ENCODE measurements at places on chromosomes 4 and X.

- no peak for DNase-seq
These were observed 119.2 kb downstream of the RAPGEF2 start for GRCh38 chr4:159222043-159222552.

DNA sequence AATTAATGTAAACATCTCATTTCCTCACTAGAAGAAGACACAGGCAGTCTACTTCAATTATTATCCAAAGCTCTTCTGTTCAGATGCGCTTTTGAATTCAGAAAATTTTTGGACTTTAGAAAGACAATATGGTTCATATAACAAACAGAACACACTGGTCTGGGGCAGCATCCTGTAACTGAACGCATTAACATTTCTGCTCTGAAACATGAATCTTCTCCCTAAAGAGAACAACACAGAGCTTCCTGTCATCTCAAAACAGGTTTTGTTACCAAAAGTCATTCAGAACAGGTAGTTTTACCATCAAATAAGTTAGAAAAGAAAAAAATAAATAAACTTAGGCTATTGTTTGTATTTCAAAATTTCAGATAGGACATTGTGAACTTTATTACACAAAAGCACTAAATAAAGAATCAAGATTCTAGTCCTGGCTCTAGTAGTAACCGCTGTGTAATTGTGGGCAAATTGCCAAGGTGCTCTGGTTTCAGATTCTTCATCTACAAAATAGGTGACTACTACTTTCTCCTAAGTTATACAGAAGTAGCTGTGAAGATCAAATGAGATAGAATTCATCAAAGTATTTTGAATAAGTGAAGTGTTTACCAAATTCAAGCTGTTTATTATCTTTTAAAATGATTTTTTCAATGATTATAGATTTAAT, 252.3 kb upstream of the RASGEF1B start:
- DNase-seq = no peak

DNA sequence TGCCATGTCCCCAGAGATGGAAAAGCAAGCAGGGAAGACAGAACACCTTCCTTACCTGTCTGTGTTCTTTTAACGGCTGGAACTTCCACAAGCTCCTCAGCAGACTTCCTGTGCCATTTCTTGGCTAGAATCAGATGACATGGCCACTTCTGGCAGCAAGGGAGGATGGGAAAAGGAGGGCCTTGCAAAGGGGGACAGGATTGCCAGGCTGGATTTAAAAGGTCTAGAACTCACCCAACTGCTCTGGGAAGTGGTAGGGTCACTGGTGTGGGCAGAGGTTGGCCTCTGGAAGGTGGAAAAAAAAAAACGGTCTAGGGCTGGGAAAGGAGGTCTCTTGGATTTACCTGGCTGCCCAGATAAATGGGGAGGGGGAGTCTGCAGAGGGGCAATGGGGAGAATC, 1.6 kb upstream of the USP11 start:
- no peak for DNase-seq

- no peak for DNase-seq
These were observed 5.5 kb downstream of the TCEAL9 start for GRCh38 chrX:103361798-103362197.

DNA sequence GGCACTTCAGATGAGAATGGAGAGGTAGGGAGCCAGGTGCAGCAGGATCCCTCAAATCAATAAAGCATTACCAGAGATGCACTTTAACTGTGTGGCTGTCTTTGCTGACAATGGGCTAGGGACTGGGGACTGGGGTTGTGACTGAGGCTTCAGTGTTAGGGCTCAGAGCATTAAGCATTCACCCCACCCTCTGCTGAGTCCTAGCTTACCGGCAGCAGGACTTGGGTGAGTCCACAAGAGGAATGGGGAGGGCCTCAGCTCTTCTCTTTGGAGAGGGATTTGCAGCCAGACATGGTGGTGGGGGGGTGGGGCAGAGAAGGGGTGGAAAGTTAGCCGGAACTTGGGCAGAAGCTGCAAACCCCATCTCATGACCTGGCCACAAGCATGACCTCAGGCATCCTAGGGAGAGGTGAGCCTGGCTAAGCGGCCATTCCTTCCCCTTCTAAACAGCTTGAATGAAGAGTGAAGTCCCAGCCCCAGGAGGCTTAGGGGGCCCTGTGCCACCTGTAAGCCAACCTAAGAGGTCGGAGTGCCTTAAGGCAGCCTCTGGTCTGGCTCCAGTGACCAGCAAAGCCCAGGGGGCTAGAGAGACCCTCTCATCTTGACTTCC, 78.4 kb downstream of the STARD8 start:
- DNase-seq = no peak

DNA sequence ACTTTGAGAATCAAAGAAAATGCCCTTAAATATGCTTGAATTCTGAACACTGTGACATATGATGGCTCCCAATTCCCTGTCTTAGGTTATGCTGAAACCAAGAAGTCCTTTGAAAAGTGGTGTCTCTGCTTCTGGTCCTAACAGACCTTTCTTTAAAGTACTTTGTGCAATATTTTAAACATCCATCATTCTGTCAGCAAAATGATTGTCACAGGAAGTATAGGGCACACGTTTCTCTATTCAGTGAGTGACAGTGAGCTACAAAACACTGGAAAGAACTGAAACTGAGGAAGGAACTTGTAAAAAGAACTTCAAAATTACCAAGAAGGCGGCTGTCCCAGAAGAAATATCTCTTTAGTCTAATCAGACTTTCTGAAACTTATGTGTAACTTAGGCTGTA, 12.2 kb upstream of the NUP54 start:
- DNase-seq = no peak

DNA sequence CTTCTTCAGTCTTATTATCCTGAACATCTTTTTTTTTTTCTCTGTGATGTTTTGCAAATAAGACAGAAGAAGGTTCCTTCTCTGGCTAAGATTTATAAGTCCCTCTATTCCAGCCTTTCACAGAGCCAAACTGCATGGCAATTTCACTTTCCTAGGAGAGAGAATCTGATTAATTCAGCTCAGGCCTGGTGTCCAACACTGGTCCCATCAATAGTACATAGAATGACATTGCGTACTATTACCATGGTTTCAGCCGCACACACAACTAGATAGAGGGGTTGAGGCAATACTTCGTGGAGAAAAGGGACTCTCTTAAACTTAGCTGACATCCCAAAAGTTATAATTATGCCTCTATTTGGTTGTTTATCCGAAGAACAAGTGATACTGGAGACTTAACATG, 18.5 kb downstream of the DCAF8L2 start:
- DNase-seq = no peak

- DNase-seq = peak; percentile 8
These were observed 35.9 kb downstream of the ANKRD17 start for GRCh38 chr4:73222466-73223257.

GRCh38 chr4:130233377-130234047, 1137.6 kb downstream of the C4orf33 start:
- no peak for DNase-seq

DNA sequence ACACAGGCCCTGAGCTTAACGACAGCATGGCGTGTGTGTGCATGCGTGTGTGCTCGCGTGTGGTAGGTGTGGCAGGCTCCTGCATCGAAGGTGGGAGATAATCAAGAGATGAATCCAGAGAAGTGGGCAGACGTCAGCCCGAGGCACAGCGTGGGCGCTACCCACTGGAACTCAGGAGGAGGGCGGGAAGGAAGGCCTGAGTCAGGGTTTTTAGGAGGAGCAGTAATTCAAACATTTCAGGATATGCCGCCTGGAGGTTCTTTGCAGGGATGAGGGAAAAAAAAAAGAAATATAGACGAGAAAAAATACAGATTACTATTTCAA, 66.3 kb upstream of the STX18 start:
- no peak for DNase-seq

DNA sequence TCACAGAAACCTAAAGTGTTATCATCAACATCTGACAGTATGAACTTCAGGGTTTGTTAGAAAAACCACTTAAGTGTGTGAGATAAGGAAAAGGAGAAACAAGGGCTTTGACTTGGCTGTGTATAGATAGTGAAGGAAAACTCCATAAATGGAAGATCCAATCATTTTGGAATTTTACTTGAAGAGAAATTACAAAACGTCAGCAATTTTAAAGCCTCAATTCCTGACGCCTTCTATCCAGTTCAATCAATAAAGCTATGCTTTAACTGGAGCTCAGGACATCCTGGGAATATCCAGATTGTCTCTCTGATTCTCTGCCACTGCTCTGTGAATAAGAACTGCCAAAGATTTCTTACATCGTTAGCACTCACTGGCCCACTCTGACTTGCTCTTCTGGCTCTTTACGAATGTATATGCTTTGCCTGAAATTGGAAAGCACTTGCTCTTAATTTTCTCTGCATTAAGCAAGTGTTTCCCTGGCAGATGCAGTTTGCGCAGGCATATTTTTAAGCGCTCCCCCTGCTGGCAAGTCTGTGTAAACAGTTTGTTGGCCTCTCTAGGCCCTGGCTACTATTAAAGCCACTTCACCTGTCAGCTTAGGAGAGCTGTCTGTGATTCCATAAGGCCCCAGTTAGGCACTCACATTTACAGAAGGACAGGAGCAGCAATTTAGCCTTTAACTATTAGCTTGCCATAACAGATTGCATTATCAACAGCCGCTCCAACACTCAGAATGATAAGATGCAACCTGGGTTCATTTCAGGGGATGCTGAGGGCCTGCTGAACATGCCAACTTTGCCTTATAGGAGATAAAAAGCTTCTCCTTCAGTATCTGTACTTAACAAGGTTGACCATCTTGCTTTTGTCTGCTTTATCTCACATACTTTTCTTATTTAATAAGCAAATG, 251.4 kb upstream of the DDX53 start:
- DNase-seq = no peak

- DNase-seq = peak; percentile 0
These were observed 3.0 kb downstream of the LINC00632 start for GRCh38 chrX:140712413-140713173.

DNA sequence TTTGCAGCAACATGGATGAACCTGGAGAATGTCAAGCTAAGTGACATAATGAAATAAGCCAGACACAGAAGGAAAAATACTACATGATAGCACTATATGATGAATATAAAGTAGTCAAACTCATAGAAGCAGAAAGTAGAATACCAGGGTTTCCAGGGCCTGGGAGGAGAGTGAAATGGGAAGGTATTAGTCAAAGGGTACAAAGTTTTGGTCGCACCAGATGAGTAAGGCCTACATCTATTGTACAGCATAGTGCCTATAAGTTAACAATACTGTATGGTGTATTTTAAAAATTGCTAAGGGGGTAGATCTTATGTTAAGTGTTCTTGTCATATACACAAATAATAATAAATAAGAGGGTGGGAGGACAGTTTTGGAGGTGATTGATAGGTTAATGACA, 41.5 kb downstream of the ENOX2 start:
- DNase-seq = no peak

DNA sequence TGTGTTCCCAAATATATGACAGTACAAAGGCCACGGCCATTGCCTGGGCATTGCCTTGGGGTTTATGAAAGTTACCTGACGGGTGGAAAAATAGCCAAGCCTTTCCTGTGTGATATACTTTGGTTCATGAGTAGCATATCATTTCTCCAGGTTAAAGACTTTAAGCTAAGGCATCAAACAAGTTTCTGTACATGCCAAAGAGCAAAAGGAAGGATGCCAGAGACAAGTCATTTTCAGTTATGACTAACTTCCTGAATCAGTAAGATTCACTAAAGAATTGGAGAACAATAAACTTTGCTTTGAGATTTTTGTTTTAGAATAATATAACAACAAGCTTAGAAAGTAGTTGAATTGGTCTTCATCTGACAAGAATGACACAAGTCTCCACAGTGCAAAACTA, 9.7 kb upstream of the GUF1 start:
- DNase-seq = no peak

DNA sequence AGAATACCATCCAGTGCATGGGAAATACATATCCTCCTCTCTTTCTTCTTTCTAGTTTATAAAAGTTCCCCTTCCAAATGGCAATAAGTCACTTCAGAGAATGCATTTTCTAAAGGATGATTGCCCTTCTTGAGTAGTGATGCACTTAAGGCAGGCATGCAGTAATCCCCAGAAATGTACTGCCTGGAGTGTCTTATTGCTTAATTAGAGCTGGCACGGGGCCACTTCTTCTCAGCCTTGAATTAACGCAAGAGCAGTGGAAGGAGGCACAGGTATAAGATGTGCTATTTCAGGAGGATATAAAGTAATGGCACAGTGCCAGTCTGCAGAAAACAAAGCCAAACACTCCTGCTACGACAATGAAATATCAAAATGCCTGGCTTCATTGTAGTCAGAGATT, 371.4 kb upstream of the FAM241A start:
- no peak for DNase-seq

DNA sequence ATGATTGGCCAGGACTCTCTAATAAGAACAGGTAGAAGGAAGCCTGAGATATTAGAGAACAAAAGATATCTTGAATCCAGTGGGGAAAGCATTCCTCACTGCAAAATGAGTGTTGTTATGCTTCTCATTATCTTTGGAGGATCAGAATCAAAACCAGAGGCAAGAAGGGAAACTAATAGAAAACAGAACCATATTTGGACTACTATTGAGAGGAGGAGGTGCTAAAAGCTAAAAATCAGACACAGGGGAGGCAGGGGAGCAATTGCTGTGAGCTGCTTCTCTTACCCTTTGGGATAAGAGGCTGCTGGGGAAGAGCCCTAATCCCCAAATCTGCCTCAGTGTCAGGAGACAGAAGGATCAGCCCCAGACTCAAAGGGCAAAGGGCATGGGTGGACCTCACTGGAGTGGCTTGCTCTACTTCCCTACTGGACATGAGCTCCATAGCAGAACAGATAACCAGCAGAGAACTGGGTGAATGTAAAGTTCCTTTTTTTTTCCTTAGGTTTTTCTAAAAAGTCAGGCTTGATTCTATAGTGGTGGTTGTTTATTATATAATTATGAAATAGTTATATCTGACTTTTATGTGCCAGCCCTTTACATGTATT, 60.1 kb downstream of the SEPTIN11 start:
- no peak for DNase-seq

DNA sequence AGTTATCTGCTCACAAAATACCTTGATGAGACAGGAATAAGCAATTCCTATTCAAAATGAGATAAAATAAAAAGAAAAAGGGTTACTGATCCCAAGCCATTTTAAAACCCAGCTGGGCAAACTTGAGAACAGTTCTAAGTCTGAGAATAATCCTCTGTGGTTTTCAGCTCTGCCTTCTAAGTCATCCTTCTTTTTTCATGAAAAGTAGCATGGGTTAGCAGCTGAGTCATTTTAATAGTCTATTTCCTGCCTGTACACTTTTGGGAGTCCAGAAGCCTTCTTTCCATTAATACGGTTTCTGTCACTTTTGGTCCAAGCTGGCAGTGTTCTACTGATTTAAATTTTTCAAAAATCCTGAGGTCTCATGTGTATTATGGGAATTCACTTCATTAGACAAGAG, 374.3 kb downstream of the IQCM start:
- DNase-seq = no peak

DNA sequence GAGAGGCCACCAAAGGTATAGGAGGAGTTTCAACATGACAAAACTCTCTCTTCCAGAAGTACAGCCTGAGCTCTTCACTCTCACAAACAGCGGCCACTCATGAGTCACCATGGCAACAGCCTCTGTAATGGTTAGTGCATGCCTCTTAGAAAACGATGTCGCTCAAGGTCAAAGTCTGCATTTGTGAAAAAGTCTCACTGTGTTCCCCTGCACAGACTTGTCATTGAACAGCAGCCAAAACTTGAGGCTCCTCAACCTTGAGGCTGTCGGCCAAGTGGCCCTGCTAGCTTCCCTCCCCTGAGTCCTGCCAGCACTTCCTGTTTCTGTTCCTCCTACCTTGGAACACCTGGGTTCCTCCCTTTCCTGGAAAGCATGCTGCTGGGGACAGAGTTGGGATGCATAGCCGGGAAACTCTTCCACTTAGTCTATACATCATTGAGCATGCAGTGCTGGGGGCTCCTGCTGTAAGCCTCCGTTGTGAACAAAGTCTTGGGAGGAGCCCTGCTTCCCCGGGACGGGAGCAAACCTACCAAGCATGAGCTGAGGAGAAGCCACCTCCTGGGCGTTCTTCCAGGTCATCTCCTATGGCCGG, 66.6 kb downstream of the ING2 start:
- DNase-seq = no peak

- no peak for DNase-seq
These were observed 76.7 kb downstream of the AFF1 start for GRCh38 chr4:87011340-87012034.

Data from activated T-helper 9 cell treated with anti-CD3 and anti-CD28 coated beads, Interleukin-2, amount 50 U/mL, for 16 hours (primary cell).